SHP77 treated with DMSO at 0.1 percent for 48 hours (cell line): ENCODE measurements at places on chromosomes 5 and 9.
A peak's percentile ranks its signal among the peaks of the same experiment; 100 is the strongest.

DNA sequence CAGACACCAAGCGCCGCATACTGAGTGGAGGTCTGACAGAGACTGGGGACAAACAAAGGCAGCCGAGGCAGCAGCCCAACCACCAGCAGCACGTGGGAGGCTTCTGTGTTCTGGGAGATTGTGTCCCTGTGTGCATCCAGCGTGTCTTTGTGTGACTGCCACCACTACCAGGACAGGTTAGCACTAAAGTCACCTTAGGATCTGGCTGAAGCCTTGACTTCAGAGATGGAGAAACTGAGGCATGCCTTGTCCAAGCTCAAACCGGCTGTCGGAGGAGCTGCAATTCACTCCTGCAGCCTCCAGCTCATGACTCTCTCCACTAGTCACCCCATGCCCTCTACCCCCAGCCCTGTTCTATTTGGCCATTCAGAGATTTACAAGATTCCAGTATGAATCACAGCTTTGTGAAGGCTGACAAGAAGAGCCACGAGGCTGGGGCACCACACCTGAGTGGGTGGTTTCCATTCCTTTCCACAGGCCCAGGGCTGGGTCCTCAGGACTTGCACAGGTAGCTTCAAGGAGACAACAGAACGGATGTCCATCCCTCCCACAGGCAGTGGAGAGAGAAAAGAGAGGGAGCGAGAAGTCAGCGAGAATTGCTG lies 69.3 kb downstream of the SHB start:
- DNase-seq = no peak

DNA sequence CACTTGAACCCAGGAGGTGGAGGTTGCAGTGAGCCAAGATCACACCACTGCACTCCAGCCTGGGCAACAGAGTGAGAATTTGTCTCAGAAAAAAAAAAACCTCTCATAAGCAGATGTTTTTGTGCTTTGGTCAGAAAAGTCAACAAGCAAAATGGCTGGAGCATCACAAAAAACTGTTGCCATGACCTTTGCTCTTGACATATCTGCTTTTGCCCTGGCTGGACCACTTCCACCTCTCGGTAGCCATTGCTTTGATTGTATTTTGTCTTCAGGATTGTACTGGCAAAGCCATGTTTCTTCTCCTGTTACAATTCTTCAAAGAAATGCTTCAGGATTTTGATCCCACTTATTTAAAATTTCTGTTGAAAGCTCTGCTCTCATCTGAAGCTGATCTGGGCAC lies 67.0 kb downstream of the MTMR12 start:
- DNase-seq = no peak

GRCh38 chr9:121192518-121192917 lies 9.2 kb downstream of the RAB14 start:
- DNase-seq = no peak

DNA sequence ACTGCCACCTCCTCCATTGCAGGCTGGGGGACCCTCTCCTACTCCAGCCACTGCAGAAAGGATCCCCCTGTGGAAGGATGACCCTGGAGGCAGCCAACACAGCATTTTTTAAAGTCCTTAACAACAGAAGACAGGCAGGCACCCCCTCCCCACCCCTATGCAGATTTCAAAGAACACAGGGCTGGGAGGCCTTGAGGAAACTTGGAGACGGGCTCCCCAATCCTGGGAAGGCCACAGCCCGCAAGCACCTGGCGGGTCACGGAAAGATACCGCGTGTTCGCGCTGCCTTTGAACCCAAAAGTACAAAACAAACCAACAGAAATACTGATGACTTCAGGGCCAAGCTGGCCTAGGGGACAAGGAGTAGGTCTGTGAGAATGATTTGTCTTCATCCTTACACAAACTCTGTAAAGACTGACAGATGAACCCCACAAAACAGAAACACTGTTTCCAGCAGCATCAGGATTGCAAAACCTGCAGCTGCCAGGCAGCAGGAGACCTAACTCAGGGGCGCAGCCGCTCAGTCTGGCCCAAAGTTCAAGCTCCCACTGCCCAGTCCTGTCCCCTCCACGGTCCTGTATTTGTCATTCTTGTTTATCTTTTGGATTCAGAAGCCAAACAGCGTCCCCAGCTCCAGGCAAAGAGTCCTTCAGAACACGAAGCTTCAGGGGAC lies 13.8 kb downstream of the VAV2 start:
- no peak for DNase-seq

GRCh38 chr5:143229896-143230675 lies 173.4 kb downstream of the NR3C1 start:
- peak; percentile 31 for DNase-seq

DNA sequence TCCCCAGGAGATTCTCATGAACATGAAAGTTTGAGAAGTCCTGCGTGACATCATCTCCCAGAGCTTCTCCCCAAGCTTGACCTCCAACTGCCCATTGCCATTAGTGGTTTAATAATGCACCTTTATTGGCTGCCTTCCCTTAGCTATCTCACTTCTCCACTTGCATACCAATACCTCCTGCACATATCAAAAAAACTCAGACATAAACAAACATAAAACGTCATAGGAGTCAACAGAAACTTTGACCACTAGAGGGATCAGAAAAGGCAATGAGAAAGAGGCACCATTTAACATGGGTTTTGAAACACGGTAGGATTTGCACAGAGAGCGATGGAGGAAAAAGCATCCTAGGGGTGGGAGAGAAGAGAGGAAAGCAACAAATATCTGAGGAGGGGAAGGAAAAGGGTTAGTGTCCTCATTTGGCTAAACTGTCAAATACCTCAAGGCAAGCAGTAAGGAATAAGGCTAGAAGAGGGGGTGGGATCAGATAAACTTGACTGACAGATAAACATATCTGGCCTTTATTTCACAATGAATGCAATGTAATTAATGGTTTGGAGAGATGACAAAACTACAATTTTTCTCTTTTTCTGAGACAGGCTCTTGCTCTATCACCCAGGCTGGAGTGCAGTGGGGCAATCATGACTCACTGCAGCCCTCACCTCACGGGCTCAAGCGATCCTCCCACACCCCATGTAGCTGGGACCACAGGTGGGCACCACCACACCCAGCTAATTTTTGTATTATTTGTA lies 27.0 kb downstream of the GNAQ start:
- DNase-seq = no peak

GRCh38 chr5:5203451-5203850 lies 63.3 kb downstream of the ADAMTS16 start:
- DNase-seq = no peak

DNA sequence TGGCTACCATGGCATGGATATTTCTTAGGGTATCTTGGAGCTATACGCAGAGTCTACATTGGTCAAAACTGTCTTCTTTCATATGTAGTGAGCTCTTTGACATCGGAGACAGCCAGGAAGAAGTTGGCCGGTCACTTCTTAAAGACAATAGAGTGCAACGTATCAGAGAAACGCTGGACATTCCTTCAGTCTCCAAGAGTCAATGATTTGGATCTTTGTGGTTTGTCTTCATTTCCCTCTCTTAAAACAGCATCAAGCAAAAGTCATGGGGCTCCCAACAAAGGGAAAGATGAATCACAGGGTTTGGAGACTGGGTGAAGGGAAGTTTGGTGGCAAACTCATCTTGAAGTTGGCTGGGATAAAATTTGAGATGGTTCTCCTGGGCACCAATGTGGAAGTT lies 320.1 kb downstream of the AGTPBP1 start:
- no peak for DNase-seq

DNA sequence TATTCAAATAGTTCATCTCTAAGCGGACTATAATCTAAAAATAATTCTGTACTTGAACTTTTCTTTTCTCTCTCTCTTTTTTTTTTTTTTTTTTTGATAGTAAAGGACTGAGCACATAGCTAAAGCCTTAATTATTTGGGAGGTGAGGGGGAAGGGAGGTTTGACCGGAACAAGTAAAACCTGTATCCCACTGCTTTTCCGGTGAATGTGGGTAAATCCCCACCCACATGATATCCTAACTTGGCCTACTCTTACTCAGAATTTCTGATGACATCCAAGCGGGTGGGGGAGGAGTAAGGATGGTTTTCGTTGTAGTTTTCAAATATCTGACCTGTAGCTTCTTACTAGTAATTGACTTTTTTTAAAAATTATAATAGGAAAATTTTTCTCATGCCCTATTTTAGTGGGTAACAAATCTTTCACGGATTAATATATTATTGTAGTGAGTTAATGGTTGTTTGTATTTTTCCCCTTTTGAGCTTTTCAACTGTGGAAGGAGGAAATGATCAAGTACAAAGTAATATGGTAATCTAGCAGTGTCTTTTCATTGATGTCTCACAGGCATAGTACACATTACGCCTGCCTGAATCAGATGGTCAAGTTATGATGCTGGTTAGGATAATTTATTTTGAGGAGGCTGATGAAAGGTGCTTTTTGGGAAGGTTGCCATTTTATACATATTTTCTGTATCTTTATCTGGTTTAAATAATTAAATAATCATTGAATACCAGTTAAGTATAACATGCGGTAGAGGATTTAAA lies 2.2 kb upstream of the ELL2 start:
- DNase-seq = no peak

- DNase-seq = no peak
Observed at GRCh38 chr5:17276445-17276844, 59.0 kb downstream of the BASP1 start.
